Foreskin keratinocyte (primary cell): ENCODE measurements at places on chromosomes 3 and 15.

GRCh38 chr15:61890106-61890505 lies 170.1 kb downstream of the VPS13C start:
- peak; percentile 39 for DNase-seq

DNA sequence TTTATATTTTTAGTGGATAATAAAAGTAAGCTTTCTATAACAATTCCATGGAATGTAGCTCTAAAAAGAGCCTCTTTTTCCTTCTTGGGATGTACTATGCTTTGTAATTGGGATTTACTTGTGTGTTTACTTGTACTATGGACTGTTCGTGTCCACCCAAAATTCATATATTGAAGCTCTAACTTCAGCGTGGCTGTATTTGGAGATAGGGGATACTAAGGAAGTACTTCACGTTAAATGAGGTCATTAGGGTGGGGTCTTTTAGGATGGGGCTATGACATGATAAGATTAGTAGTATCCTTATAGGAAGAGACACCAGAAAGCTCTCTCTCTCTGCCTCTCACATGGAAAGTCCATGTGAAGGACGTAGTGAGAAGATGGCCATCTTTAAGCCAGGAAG lies 64.9 kb downstream of the P3H2 start:
- DNase-seq = no peak

- peak; percentile 24 for DNase-seq
Observed at GRCh38 chr3:108818404-108818803, 4.2 kb upstream of the TRAT1 start.

DNA sequence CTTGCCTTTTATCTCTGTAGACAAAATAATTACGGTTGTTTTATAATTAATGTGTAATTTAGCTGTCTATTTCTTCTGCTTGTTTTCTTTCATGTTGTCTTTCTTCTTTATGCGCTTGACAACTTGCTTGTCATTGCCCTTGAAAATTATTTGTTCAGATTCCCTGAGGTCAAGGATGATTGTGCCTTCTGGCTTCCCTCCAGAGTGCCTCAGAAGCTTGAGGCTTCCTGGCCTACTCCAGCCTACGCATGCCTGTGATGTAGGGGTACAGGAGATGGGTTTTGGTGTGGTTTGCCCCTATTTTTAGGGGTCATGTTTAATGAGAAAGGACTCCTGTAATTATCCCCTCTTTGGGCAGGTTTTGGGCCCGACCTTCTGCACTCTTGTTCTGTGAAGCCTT lies 231.5 kb downstream of the SV2B start:
- DNase-seq = no peak

- DNase-seq = no peak
Observed at GRCh38 chr3:31919528-31919927, 61.5 kb downstream of the OSBPL10 start.

DNA sequence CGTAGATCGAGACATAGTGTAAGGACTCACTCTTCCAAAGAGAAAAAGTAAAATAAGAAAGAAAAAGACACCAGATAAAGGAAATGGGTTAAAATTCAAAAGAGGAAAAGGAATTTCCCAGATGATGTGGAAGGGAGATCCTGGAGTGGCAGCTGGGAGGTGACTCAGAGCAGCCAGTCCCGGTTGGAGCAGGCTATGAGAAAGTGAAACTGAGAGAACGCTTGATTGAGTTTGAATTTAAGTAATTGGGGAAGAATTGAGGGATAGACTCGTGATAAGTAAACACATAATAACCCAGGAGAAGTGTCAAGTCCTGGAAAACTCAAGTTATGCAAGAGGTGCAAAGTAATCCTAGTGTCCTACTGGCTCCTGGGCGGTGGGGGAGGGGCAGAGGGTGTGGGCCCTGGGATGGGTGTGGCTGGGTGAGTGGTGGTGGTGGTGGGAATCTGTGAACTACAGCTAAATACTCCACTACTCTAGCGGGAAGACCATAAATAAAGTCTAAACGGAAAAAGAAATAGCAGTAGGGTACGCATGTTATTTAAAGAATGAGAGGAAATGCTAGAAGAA lies 1.2 kb downstream of the PRR20G start:
- DNase-seq = peak; percentile 66

DNA sequence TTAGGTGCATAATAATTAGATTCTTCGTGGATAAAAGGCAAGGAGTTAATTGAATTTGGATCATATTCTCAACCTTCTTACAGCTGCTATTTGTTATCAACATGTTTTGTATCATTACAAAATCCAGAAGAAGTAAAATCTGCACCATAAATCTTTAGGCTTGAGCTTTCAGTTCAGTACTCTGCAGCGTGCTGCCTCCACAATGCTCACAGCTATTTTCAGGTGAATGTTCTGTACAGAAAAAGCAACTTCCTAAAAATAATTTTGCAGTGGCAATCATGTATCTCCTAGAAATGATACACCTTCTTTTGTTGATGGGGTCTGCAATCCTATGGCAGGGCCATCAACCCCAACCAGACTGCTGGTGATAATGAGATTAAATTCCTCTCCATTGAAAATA lies 220.9 kb upstream of the CTNNB1 start:
- DNase-seq = no peak

DNA sequence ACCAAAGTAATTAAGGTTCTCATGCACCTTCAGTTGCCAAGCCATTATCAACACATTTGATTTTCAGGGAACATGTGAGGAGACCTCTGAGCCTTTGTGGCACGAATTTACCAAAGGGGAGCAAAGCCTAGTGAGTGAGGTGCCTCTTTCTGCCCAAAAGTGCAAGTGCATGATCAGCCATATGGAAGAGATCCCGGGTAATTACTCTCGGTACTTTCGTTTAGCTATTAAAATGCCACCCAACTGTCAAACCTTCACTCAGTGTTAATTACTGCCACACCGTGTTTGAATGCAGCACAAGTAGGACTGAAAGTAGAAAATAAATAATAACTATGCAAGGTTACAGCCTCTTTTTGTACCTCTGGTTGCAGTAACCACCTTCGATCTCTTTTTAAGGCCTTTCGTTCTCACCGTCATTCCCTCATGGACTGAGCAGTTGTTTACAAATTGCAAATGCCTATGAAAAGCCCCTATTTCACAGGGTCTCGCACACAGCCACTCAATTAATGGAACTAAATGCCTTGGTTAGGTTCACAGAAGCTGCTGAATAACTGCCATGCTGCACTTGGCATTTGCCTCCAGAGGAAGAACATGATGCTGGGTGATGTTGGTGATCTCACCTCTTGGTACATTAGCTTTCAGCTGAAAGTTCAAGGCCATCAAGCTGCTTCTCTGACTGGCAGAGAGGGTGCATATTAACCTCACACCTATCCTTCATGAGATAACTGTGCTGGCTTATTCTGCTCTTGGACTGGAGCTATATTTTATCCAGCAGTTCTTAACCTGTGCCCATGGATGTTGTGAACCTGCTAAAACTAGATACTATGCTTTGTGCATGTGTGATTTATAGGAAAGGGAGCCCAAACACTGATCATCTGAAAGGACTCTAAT lies 69.9 kb downstream of the TNIK start:
- no peak for DNase-seq

GRCh38 chr15:100671858-100672543 lies 69.6 kb downstream of the ASB7 start:
- no peak for DNase-seq

GRCh38 chr3:139718415-139718814 lies 40.6 kb upstream of the NMNAT3 start:
- peak; percentile 23 for DNase-seq

GRCh38 chr3:48897460-48898376 lies 964 bp downstream of the SLC25A20 start:
- DNase-seq = no peak

- no peak for DNase-seq
Observed at GRCh38 chr3:157142315-157142714, 17.6 kb downstream of the CCNL1 start.

- DNase-seq = peak; percentile 70
Observed at GRCh38 chr3:71694358-71694999, 30.7 kb downstream of the EIF4E3 start.

DNA sequence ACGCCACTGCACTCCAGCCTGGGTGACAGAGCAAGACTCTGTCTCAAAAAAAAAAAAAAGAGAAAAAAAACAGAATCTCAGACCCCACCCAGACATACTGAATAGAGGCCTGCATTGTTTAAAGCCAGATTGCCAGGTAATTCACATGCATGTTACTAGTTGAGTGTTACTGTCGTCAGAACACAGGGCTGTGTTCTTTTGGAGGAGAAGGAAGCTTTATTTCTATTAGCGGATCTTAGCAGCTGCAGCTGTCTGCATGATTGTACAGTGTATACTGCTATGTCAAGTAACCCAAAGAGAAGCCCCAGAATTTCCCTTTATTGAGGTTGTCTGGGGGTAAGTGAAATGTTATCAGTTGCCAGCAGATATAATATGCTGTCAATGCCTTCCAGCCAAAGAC lies 496.6 kb upstream of the NAALADL2 start:
- DNase-seq = no peak

DNA sequence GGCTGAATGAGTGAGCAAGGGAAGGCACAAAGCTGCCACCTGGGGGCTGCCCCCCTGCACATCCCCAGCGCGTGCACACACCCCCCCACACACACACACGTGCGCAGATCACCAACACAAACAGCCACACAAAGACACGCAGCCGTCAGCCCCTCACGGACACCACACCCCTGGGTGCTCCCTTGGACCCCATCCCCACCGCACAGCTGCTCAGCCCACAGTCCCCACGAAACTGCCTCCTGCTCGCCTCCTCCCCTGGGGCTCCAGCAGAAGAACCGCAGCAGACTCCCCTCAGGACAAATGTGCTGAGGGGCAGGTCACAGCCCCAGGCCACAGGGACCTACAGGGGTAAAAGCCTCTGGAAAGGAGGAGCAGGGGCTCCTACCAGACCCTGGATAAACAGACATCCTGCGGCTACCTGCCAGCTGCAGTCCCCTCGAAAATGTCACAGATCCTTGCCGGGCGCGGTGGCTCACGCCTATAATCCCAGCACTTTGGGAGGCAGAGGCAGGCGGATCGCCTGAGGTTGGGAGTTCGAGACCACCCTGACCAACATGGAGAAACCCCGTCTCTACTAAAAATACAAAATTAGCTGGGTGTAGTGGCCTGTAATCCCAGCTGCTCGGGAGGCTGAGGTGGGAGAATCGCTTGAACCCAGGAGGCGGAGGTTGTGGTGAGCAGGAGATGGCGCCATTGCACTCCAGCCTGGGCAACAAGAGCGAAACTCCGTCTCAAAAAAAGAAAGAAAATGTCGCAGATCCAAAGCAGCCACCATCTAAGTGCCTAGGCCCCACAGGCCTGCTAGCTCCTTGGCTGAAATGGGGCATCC lies 6.5 kb downstream of the TWF2 start:
- DNase-seq = no peak

DNA sequence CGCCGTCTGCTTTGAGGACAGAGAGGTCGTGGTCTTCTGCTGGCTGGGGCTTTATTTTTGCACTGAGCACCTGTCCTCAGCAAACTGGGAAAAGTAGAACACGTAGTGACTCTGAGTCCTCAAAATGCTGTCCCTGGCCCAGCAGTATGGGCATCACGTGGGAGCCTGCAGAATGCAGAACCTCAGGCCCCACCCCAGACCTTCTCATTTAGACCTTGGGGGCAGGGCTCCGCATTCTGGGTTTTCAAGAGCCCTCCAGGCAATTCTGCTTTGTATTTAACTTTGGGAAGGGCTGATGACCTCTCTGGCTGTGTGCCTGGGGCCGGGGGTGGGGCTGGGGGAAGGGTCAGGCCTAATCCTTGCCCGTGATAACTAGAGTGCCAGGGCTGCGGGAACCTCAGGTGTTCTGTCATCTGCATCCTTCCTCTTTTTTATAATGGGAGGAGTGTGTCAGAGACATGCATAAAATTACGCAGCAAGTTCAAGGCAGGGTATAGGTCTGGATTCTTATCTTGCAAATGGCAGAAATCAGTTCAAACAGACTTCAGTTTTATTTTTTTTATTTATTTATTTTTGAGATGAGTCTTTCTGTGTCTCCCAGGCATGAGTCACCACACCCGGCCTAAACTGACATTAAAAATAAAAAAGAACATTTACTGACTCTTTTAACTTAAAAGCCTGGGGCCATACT lies 11.1 kb downstream of the SLC6A6 start:
- no peak for DNase-seq

GRCh38 chr3:161275919-161276318 lies 54.8 kb downstream of the NMD3 start:
- DNase-seq = peak; percentile 15

DNA sequence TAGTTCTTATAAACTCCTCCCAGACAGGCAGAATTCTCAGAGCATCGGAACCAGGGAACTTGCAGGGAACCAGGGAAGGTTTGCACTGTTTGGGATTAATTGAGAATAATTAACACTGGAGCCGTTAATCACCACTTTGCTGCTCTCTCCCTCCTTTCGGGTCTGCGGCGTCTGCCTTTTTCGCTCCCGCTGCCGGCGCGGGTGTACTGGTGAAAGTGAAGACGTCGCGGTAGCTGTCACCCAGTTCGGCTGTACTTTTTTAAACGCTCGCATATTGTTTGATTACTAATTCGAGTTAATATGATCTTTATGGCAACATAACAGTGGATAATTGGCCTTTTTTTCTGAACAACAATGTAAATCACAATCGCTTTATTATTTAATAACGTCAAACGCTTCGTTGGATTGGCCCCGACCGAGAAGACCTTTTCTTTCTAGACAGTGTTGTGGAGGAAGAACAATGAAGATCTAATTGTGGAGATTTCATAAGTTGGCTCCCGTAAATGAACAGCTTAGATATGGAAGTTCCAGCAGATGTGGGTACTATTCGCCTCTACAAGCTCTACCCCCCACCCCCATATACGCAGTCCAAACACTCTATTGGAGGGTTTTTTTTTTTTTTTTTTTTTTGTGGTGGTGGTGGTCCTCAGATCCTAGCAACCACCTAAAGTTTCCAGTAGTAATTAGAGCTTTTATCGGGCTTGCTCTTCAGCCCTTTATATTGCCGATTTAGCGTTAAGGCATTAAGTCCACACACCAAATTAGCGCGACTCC lies 12.7 kb downstream of the SOX2 start:
- DNase-seq = no peak

- no peak for DNase-seq
Observed at GRCh38 chr15:89566621-89567294, 8.5 kb upstream of the TICRR start.

GRCh38 chr15:31342781-31343626 lies 16.4 kb downstream of the KLF13 start:
- DNase-seq = no peak

GRCh38 chr3:67719333-67719732 lies 64.9 kb upstream of the SUCLG2 start:
- DNase-seq = peak; percentile 24

DNA sequence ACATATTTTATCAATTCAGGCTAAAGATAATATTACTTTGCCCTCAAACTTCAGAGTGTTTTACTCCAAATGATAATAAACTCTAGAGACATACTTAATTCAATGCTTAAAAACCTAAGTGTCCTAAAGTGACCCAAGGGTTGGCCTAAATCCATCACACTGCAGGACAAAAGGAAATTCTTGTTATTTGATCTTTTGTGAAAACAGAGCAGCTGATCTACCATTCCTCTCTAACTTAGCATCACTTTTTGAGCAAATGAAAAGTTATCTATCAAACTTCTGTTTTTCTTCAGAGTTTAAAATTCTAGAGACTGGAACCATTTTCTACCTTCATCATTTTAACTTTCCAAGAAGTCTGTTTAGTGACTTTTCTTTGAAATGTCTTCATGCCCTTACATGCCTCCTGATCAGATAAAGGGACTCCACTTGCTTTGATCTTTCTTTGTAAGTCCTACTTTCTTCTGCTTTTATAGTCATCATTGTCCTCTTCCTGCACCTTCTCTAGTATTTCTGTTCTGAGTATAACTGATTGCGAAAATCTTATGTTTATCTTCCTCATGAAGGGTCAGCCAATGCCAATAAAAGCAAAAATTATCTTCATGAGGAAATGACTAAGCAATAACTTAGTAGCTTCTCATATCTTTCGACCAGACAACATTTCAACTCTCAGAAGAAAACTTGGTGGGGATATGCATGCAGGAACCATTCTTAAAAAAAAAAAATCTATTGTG lies 378.7 kb upstream of the TGFBR2 start:
- DNase-seq = peak; percentile 63

GRCh38 chr15:29774900-29775299 lies 47.4 kb downstream of the TJP1 start:
- DNase-seq = peak; percentile 71
